ENCODE measurements at places on chromosomes 7 and 10.

GRCh38 chr7:134851141-134851540 is 71.7 kb downstream of the CALD1 start:
- H3K27ac ChIP-seq = no peak overlapping the region
- no peak for DNase-seq
- peaks cover 8% of the 10 kb centered on the region for H3K36me3 ChIP-seq
- no peaks in the 10 kb centered on the region for H3K27me3 ChIP-seq

DNA sequence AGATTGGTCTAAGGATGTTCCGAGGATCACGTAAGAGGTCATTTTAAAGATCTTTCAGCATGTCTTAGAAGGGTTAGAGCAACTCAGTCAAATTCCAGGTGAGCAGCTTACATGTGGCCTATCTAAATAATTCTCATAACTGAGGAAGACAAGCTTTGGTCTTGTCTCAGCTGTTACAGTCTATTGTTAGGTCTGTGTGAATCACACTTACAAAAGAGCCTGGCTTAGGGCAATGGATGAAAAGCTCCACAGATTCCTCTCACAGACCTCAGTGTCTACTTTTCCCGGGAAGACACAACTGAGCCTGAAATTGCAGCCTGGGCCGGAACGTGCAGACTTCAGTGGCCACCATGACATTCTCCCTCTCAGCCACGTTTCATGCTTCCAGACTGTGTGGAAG is 173.1 kb downstream of the INHBA start:
- DNase-seq = no peak
- no peaks in the 10 kb centered on the region for H3K27me3 ChIP-seq
- H3K4me3 ChIP-seq = no peak overlapping the region
- H3K4me1 ChIP-seq = no peaks in the 10 kb centered on the region
- H3K27ac ChIP-seq = no peak overlapping the region

- no peak for DNase-seq
- no peak overlapping the region for H3K27ac ChIP-seq
- peaks cover 12% of the 10 kb centered on the region for H3K36me3 ChIP-seq
Observed at GRCh38 chr10:1227510-1228402, 171.6 kb downstream of the WDR37 start.

DNA sequence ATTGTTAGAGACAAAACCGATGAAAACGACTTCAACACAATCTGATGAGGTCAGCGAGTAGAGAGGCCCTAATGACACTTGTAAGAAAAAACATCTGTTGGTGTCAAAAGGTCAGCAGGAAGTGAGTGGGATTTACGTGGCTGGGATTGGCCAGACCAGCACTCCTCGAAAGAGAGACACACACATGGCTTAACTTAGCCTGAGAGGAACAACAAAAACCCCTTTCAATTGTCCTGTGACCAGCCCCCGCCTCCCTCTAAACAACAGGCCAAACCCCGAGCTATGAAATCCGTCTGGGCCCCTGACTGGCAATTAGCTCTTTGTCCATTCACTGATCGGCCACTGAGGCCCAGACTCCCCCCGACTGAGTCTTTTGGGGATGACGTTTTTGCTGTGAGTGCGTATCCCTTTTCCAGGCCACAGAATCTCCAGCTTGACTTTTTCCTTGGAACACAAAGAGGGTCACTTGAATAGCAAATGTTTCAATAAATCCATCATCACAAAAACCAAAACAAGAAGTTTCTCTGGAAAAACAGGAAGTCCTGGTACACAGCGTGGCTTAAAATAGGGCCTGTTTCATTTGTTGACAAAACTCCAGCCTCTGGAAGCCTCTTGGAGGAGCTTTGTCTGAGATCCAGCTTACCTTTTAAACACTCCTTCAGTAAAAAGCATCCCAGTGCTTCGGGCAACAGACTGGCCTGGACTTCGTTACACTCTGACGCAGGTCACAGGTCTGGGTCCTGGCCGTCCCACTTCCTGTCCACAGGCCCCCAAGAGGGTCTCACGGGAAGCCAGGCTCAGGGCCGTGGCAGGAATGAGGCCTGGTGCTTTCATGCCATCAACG is 103.0 kb downstream of the CTBP2 start:
- H3K27ac ChIP-seq = no peak overlapping the region
- H3K27me3 ChIP-seq = peaks cover 37% of the 10 kb centered on the region
- no peak overlapping the region for H3K4me3 ChIP-seq
- DNase-seq = no peak

DNA sequence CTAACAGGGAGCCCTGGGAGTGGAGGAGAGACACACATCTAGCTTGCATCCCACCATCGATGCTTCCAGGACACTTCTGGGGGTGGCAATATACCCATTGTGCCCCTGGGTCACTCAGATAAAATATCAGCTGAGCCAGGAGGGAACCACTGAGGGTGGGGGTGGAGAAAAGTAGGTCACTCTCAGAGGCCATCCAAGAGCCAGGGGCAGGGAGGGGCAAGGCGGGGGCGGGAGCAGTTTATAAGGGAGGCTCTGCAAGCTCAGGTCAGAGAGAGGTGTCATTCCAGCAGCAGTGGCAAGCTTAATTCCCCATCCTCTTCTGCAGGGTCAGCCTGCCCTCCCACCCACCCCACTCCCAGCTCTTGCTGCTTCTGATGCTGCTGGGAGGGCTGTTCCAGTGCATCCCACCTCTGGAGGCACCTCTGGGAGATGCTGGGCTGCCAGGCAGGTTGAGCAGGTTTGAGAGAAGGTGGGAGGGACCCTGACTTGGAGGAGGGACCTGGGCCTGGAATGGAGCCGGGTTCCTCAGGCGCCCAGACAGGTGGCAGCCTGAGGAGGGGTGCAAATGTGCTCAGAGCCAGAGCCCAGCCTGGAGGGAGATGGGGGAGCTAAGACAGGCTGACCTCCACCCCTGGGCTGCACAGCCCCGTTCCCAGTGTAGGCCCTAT is 20.1 kb upstream of the TLX1 start:
- DNase-seq = no peak
- H3K4me3 ChIP-seq = no peak overlapping the region
- no peak overlapping the region for H3K27ac ChIP-seq
- H3K27me3 ChIP-seq = peaks cover 27% of the 10 kb centered on the region

DNA sequence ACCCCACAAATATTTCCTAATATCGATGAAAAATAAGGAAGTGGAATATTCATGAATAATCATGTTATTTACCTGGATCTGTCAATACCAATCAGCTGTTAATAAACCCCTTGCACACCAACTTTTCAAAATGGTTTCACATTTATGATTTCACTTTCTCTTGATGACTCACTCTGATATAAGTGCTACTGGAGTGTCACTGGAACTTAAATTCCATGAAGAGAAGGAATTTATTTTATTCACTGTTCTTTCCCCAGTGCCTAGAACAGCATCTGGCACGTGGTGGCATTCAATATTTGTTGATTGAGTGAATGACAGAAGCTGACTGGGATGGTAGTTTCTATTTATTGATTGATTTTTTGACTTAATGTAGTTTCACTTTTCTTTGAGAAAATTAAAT is 3.5 kb upstream of the ENO4 start:
- H3K4me1 ChIP-seq = peaks cover 13% of the 10 kb centered on the region
- no peaks in the 10 kb centered on the region for H3K36me3 ChIP-seq
- H3K27me3 ChIP-seq = peaks cover 46% of the 10 kb centered on the region
